Natural killer cell treated with Interleukin-12 subunit alpha and Interleukin-12 subunit beta and Interleukin-15 and Interleukin-18, amount 100 ng/mL, for 72 hours (primary cell): ENCODE measurements at places on chromosomes 16 and 17. TPM values are rescaled to one million over a fixed set of nuclear protein-coding genes. Genes with fewer than 3 reads are reported as not detected.
A peak's percentile ranks its signal among the peaks of the same experiment; 100 is the strongest.

RAB37 gene
- 3.3 TPM for total RNA-seq

HOXB13 gene
- total RNA-seq: not detected

DNA sequence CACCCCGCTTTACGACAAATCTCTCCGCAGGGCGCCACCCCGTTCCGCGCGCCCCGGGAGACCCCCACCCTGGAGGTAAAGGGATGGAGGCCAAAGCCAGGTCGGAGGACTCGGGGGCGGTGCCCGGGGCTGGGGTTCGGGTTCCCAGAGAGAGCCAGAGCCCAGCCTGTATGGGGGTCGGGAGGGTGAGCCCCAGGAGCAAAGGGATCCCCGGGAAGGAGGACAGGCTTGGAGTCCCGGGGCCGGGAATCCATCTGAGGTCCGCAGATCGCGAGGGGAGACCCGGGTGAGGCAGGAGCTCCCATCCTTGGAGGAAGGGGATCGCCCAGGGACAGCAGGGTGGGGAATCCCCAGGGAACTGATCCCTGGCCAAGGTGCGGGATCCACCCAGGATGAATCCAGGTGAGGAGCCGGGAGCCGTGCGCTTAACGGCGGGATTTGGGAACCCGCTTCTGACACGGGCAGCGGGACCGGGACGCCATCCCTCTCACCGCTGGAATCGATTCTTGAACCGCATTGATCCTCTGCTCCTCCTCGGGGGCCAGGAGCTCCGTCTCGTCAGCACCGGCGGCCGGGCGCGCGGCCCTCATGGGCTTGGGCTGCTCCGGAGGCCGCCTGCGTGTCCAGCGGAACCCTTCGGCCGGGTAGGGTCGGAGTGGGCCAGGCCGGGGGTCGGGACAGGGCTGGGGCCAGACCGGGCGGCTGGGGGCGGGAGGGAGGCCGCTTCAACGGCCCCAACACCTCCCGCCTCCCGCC, at the start of gene MMD:
Gene MMD, minus strand, starts transcription at position 657 of the 756 bp plus-strand sequence. Its CDS starts 140 bp downstream, at position 517.
- DNase-seq: no peak

DNA sequence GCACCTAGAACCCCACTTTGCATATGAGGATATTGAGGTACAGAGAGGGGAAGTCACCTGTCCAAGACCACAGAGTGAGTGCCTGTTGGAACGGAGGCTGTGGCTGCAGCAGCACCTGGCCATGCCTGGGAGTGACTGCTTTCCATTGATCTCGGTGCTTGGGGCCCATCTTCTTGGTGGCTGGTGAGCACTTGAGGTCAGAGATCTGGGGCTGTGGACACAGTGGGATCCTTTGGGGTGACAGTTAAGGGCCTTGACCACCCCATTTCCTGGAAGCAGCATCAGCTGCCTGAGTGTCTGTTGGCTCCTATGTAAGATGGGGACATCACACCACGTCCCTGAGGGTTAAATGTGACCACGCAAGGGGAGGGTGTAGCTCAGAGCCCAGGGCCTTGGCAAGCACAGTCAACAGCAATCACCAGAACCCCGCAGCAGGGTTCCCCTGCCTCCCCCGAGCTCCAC, 111.7 kb downstream of the IRF8 start:
- peak; percentile 78 for DNase-seq

HDAC5 gene
- total RNA-seq: 12.8 TPM

GRCh38 chr16:17468611-17469010, 2.1 kb downstream of the XYLT1 start:
- DNase-seq: no peak

GRCh38 chr16:70804153-70804733, 3.3 kb upstream of the VAC14 start:
- DNase-seq: no peak

DNA sequence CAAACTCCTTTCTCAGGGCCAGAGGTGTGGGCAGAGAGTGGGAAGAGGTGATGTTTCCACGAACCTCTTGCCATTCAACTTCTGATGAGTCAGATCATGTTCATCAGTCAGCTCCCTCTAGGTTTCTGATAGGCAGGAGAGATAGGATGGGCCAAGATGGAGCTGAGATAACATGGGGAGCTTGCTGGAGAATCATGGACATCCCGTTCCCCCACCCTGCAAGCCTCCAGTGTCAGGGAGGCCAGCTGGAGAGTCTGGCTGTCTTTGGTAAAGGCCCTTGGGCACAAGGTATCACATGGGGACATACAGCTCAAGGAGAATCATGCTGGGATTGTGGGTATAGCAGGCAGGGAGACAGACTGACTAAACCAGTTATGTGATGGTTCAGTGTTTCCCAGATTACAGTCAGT, 136.0 kb upstream of the IRX3 start:
- DNase-seq: no peak

SHBG gene
- total RNA-seq: not detected

DNA sequence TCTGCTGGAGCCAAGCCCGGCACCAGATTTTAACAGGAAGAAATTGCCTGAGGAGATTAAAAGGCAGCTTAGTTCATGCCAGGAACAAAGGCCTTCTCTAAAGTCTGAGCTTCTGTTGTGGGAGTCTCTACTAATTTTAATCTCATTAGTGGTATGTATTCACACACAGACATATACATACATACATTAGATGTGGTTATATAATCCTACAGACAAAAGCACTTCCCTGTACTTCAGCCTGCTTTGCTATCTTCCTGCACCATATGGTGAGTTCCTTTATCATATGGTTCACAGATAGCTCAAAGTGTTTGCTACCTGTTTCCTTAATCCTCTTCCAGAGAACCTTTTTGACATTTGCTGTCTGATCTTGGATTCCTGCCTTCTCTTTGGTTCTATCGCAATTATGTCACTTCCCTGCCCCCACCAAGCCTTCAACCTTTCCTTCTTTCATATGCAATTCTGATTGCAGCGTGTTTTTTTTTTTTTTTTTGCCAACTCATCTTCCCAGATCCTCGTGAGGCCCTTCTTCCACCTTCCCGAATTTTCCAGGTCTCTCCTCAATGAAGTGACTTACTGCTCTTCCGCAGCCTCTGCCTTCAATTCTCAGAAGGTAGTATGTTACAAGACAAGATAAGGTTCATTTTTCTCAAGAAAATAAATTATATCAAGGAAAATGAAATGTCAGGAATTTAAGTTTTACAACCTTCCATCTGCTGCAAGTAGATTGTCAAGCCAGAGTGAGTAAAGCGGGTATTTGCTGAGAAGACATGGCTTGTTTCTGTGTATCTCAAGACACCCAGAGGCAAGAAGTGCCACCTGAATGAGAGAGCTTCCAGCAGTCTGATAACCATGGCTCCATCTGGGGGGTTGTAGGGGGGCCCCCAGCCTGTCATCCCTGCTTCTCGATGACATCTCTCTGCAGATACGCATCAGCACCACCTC, 120.2 kb upstream of the CACNG3 start:
- DNase-seq: no peak

- no peak for DNase-seq
Measured at GRCh38 chr16:56480776-56481467, 29.6 kb downstream of the OGFOD1 start.

GRCh38 chr17:5785867-5786509, 201.7 kb upstream of the NLRP1 start:
- no peak for DNase-seq

DNA sequence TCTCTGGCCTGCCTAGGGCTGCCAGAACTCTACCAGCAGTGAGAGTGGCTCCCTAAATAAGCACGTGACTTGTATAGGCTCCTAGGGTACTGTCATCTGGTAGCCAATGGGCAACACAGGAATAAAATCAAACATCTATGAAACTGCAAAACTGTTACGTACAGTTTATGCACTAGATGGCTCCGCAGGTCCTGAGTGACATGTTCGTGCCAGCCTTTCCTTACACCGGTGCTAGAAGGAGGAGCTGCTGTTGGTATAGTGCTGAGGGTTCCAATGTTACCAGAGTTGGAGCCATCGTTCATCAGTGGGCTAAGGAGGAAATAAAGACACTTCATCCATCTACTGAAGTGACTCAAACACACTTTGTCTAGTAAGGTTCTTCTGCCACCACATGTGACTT, 63.2 kb upstream of the TRAP1 start:
- no peak for DNase-seq

- no peak for DNase-seq
Measured at GRCh38 chr16:48507886-48508285, 102.1 kb downstream of the N4BP1 start.

DNA sequence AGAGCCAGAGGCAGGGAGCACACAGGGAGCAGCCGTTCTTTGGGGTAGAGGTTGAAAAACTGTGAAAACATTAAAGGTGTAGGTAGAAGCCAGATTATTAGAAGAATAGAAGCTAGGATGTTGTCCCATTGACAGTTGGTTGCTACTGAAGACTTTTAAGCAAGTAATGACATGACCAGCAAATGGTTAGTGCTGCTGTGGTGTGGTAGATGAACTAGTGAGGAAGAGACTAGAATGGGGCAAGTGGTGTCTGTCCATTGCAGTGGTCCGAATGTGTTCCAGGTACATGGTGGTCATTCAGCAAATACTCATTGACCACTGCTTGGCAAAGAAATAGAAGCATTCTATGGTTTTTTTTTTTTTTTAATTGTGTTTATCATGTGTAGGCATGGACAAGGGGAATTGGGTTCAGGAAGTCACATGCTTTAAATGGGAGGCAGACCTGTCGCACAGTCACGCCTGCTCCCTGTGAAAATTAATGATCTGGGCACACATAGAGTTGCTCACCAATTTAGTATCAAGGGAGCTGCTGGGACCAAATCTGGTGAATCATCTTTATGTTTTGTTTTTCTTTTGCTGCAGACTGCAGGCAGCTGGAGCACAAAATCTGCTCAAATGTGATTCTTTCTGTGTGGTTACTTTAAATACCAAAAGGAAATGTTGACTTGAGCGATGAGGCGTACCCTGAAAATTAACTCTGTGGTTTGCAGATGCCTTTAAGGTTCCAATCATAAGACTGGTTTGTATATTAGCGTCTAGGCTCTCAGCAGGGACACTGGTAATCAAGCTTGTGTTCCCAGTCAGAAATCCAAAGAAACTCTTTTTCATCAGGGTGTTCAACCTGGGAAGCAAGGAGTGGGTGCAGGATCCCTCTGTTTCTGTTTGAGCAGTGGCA, 30.7 kb downstream of the YPEL2 start:
- DNase-seq: no peak

GRCh38 chr17:81553616-81554181, 1.5 kb upstream of the FAAP100 start:
- peak; percentile 44 for DNase-seq

- no peak for DNase-seq
Measured at GRCh38 chr17:36857698-36858097, 79.6 kb upstream of the LHX1 start.

RNF43 gene
- 1.3 TPM for total RNA-seq

DNA sequence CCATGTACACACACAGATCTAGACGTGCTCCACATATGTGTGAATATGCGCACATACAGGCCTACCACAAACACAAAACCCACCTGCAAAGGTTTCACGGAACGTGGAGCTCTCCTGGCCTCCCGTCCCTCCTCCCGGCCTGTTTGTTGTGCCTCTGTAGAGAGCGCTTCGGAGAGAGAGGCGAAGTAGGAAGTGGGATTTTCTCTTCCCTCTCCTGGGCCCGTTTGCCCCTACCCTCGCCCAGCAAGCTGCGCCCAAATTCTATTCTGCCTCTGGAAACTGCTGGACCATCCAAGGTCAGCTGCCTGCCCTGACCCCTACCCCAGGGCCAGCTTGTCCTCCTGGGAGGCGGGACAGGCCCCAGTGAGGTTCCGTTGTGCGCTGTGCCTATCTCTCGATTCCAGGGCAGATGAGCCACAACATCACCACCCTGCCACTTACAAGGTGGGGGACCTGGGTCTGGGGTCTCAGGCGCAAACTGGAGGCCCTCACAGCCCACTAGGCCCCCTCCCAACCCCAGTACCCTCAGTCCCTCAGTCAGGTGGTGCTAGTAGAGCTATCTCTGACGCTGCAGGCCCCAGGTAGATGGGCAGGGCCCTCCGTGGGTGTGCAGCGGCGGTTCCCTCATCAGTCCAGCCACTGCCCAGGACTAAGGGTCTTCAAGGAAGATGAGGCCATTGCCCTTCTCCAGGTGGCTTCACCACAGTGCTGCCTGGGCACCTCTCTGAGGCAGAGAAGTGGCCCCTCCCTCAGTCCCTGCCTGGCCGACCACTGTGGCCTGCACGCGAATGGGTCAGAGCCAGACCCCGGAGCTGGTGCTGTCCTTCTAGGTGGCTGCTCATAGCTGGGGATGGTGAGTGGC, 54.2 kb downstream of the BEAN1 start:
- DNase-seq: no peak

GRCh38 chr16:30554557-30555314, 3.4 kb downstream of the ZNF764 start:
- DNase-seq: no peak

SAP30BP gene
- total RNA-seq: 129 TPM

DNA sequence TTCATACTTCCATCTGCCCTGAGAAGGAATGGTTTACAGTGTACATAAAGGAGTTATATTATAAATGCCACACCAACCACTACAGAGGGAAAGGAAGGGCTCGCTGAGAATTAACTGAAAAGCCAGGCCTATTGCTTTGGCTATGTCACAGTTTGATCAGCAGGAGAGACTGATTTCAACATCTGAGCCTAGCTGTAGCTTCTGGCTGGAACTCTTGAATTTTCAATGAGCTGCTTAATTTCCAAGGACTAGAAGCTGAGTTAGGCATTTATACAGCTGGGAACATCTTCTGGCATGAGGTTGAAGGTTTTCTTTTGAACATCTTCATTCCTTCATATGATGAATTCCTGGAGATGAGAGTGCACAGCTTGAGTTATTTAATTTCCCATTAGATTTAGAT, 47.6 kb upstream of the GNAO1 start:
- DNase-seq: no peak

C16orf96 gene
- not detected for total RNA-seq

DNA sequence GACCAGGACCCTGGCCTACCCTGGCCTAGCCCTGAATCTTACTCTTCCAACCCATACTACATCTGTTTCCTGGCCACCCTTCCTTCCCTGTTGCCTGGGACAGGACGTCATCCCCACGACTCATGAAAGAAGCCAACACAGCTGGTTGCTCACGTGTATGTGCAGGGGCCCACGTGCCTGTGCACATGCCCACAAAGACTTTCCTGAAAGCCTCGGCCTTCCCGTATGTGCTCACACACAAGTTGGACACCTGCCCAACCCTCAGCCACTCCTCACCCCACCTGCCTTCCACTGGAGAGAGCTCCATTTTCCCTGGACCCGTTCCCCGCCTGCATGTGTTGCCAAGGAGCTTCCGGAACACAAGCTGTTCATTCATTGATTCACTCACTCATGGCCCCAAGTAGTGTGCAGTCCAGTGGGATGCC, 7.0 kb downstream of the PLXDC1 start:
- no peak for DNase-seq
